Activated T-cell treated with anti-CD3 and anti-CD28 coated beads, Interleukin-2, amount 50 U/mL, for 1 hour (primary cell): ENCODE measurements at places on chromosomes 1 and 21.

- no peak for DNase-seq
Measured at GRCh38 chr1:184509105-184509504, 122.3 kb downstream of the C1orf21 start.

DNA sequence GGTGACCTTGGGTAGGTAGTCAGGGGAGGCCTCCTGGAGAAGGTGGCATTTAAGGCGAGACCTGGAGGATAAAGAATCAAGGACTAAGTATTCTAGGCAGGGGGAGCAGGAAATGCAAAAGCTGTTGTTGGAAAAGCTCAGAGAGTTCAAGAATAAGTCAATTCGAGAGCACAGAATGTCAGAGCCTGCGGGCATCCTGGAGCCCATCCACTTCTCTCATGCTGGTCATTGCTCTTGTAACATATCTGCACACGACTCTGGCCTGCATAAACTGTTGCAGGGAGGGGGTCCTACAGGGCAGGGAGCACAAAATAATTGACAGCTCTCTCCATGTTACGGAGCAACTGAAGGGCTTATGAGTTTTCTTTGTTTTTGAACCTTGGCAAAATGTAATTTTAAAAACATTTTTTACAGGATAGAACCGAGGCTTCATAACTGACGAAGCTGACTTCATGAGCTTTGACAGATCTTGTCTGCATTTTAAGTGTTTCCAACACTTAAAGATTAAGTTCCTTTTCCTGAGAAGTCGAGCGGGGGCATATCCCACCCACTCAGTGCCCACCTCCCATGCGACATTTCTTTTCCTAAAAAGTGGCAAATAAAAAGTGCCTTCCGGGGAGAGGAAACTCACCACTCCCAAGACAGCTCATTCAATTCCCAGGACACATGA is 4.2 kb downstream of the PLA2G5 start:
- DNase-seq, result no peak

GRCh38 chr1:117493906-117494305 is 111.9 kb upstream of the TENT5C start:
- DNase-seq, result no peak

- DNase-seq, result no peak
Measured at GRCh38 chr1:4743978-4744750, 89.8 kb downstream of the AJAP1 start.

- no peak for DNase-seq
Measured at GRCh38 chr1:151854658-151855057, 1.1 kb upstream of the THEM5 start.

- DNase-seq, result no peak
Measured at GRCh38 chr1:118896416-118896815, 91.7 kb downstream of the TBX15 start.

- no peak for DNase-seq
Measured at GRCh38 chr1:161185732-161186311, 8.5 kb upstream of the B4GALT3 start.

DNA sequence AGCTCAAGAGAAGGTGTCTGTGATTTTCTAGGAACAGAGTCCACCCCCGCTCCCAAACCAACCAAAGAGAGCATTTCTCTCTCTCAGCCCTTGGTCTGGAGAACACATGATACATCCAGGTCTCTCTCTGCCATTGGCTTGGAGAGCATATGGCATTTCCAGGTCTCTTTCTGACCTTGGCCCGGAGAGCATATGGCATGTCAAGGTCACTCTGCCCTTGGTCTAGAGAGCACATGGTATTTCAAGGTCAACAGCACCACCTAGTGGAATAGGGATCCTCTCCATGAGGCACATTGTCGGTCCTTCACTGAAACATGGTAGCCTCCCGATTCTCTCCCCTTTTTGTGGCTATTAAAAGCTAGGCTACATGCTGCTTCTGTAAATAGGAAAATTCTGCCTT is 437.7 kb upstream of the OLFM3 start:
- no peak for DNase-seq

DNA sequence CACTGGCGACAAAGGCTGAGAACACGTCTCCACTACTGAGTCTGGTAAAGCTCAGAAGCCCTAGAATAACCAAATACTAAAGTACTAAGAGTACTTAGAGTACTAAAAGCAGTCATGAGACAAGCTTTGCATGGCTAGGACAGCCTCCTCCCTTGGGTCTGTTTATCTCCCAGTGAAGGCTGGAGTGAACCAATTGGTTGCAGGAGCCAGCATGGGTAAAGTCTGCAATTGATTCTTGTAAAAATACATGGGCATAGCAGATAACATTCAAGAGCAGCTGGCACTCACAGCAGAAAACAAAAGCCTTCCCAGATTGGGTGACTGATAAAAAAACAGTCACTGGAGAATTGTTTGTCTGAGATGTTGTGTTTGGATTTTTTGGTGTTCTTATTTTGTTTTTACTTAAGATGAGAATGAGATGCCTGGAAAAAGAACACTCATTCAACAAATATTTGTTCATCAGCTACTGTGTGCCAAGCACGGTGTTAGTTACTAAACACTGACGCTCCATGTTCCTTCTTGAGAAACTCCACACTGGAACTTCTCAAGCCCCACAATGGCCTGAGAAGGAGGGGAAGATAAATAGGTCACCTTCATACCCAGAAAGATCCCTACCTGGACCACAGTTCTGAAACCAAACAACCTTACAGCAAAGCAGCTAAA is 3.7 kb downstream of the IRF6 start:
- DNase-seq, result no peak

GRCh38 chr1:61904354-61904753 is 162.1 kb downstream of the PATJ start:
- DNase-seq, result no peak

DNA sequence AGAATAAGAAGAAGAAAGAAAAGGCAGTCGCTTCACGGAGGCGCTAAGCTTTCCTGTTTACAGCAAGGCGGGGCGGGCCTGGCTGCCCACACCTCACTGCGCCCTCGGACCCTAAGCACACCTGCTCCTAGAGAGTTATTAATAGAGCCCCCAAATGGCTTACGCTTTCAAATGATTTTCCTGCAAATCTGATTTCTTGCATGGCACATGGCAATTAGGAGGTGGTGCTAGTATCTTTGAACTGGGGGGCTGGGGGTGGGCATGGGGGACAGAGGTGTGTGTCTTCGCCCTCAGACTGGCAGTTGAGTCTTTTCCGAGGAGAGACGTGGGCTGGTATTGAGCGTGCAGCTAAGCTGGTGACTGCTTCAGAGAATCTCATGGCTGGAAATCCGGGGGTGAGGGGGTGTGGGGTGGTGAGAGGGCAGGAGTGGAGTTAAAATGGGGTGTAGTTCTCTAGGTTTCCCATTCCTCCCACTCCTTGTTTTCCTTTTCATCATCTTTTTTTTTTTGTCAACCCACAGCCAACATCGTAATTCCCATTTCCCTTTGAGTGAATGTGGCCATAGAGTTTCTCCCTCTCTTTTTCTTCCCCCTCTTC is 1.3 kb downstream of the S1PR1 start:
- peak; percentile 66 for DNase-seq

- DNase-seq, result no peak
Measured at GRCh38 chr1:30588311-30589073, 134.9 kb downstream of the MATN1 start.

GRCh38 chr1:246160905-246161304 is 346.2 kb downstream of the SMYD3 start:
- DNase-seq, result no peak

- DNase-seq, result no peak
Measured at GRCh38 chr1:182611326-182611725, 7.1 kb upstream of the RGS16 start.

GRCh38 chr1:86739648-86740509 is 35.5 kb downstream of the SH3GLB1 start:
- no peak for DNase-seq

GRCh38 chr1:32427264-32427963 is 33.2 kb upstream of the BSDC1 start:
- DNase-seq, result no peak

GRCh38 chr1:116024626-116025025 is 48.3 kb downstream of the SLC22A15 start:
- no peak for DNase-seq

GRCh38 chr1:24900486-24900849 is 29.6 kb downstream of the RUNX3 start:
- DNase-seq, result peak; percentile 22

- no peak for DNase-seq
Measured at GRCh38 chr1:210438928-210439841, 110.5 kb downstream of the HHAT start.

GRCh38 chr1:200379432-200379757 is 30.4 kb downstream of the ZNF281 start:
- no peak for DNase-seq

GRCh38 chr1:248779350-248779749 is 23.8 kb upstream of the LYPD8 start:
- no peak for DNase-seq

DNA sequence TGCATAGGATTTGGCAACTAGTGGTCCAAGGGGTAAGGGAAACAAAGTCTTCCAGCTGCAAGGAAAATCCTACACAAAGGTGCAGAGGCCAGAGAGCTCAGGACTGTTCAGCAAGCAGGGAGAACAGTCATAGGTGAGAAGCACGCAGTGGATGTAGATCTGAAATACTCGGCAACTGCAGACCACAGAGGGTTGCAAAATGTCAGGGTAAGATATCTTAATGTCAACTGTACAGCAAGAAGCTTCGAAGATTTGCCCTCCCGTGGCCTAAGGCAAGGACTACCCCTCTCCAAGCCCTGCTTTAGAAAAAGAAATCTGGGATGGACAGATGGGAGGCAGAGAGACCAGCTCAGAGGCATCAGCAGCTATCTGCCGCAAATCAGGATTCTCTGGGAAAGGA is 153.4 kb upstream of the IRF2BP2 start:
- no peak for DNase-seq

GRCh38 chr1:245859493-245860114 is 647.5 kb downstream of the SMYD3 start:
- no peak for DNase-seq

DNA sequence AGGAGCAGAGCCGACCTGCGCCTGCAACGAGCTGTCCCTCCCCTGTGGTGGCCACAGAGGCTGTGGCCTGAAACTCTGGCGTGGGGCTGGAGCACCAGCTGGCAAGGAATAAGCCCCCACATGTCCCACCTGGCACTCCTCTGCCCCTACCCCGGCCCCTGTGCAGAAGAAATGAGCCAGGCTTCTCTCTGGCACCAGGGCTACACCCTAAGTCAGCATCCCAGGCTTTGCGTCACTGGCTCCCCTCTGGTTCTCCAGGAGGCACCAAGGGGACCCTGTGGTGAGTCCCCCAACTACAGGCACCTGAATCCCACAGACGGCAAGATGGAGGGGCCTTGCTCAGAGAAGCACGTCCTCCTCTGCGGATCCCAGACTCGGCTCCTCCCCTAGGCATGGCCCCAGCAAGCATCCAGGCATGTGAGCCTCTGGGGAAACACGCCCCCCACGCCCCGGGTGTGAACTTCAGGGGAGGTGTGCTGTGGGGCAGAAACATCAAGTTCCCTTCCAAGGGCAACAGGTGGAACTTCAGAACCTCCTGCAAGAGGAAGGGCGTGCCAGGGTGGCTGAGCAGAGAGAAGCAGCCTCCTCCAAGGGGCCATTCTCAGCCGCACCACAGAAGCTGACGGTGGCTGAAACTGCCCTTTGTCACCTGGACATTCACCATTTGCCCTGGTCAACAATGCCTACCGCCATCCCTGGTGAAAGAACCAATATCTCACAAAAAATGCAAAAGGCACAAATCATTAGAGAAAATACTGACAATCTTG is 2.9 kb downstream of the KRTAP10-7 start:
- DNase-seq, result no peak

- no peak for DNase-seq
Measured at GRCh38 chr1:80656641-80657040, 1144.1 kb upstream of the ADGRL2 start.

- DNase-seq, result no peak
Measured at GRCh38 chr1:181099152-181100014, 10.9 kb downstream of the IER5 start.

DNA sequence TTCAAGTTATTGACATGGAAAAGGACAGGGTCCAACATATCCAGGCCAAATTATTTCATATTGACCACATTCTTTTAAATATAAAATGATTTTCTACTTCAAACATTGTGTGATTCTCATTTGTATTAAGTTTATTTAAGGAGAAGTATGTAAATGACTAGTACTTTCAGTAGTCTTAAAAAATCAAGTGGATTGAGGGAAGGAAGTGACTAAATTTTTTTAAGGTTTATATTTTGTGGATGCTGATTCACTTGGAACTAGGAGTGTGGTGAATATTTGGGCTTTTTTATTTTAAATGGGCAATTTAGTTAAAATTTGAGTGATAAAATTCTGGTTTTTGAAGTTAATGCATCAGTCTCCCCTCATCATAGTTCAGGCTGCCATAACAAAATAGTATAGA is 10.1 kb downstream of the PRRC2C start:
- DNase-seq, result no peak

DNA sequence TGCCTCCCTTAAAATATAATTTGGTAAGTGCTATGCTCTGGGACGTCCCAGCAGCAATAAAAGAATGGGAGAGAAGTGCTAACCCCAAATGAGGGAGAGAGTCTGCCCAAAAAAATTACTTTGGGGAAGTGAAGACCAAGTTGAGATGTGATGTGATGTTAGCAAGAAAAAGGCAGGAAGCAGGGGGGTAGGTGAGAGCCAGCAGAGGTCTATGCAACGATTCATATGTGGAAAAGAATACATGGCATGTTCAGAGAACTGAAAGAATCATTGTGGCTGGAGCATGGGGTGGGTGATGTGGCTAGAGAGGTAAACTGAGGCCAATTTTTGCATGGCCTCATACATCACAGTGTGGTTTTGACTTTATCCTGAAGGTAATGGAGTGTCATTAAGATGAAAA is 5.6 kb upstream of the CTPS1 start:
- no peak for DNase-seq

- DNase-seq, result no peak
Measured at GRCh38 chr1:150874455-150875196, 1.8 kb downstream of the ARNT start.
